Activated naive CD8-positive, alpha-beta T cell treated with anti-CD3 and anti-CD28 coated beads, Interleukin-2, amount 50 U/mL, for 16 hours (primary cell): ENCODE measurements at places on chromosomes 7 and 10.

- DNase-seq: no peak
These were observed 431.2 kb downstream of the RPS24 start for GRCh38 chr10:78464856-78465267.

DNA sequence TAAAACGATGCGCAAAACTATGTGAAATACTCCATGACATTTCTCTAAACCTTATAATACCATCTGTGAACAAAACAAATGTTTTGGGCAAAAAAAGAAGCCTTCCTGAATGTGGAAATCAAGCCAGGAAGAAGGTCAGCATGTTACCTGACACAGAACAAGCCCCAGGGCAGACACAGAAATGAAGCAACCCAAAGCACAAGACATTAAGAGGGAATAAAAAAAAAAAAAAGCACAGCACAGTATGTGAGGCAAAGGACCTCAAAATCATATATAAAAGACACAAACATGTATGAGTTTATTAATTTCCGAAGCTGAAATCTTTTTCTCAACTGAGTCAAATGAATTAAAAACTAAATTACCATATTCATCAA is 161.8 kb downstream of the SKIDA1 start:
- no peak for DNase-seq

GRCh38 chr10:108901781-108902618 is 1021.3 kb downstream of the XPNPEP1 start:
- DNase-seq: no peak

GRCh38 chr10:63573068-63573697 is 52.0 kb downstream of the REEP3 start:
- no peak for DNase-seq

GRCh38 chr7:1466524-1467271 is 7.4 kb upstream of the MICALL2 start:
- DNase-seq: no peak

GRCh38 chr10:27792216-27792615 is 46.6 kb upstream of the MKX start:
- DNase-seq: no peak

- no peak for DNase-seq
These were observed 2.3 kb downstream of the IGF2BP3 start for GRCh38 chr7:23467806-23468525.

- no peak for DNase-seq
These were observed 818.6 kb upstream of the IGFBP3 start for GRCh38 chr7:46739518-46740234.

- DNase-seq: no peak
These were observed 89.6 kb upstream of the ITGB1 start for GRCh38 chr10:33047655-33048054.

- DNase-seq: no peak
These were observed 21.5 kb upstream of the SMKR1 start for GRCh38 chr7:129480674-129481363.

- no peak for DNase-seq
These were observed 1.3 kb downstream of the PDZD8 start for GRCh38 chr10:117373823-117374505.

DNA sequence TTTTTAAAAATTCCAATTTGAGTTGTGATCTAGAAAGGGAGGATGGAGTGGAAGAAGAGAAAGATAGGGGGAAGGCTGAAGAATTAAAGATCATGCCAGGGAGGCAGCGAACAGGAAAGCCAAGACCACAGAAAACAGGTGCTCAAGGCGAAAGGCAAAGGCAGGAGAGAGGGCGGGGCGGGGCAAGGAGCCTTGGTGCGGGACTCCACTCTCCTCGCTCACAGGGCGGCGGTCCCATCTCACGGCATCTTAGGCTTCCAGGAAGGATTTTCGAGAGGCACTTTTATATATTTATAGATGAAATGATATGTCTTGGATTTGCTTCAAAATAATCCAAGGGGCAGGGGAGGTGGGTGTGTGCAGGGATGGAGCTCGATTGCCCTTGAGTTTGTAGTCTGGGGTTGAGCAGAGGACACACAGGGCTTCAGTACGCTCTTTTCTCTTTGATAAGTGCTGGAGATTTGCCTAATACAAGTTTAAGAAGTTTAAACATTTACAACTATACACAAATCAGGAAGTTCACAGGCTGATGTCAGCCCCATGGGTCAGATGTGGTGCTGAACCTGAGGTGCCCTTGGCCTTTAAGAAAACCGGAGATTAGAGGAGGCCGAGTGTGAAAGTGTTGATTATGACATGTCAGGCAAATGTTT is 161.1 kb downstream of the PRKAG2 start:
- DNase-seq: no peak

DNA sequence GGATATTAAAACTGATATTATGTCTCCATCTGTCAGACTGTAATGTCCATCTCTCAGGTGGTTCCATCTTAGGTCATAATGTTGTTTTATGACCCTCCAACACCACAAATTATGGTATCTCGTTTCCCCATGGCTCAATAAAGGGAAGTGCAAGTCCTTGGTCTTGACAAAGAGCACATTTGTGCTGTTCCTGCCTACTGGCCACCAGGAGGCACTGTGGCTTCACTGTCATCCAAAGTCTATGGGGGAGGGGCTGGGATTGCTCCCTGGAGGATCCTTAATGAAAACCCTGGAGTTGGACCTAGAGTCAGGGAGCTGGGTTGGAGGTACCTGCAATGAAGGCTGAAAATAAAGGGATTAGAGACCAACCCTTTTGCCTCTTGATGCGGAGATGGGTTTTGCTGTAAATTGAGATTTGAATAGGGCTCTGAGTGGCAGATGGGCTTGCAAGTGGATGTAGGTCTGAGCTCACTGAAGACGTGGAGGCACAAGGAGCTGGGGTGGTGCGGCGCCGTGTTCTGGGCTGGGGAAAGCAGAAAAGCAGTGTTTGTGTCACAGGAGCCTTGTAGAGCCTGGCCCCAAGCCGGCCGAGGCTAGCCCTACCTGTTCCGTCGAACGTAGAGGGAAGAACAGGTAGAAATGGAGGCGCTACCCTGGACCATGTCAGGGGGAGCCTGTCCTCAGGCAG is 180.5 kb upstream of the PRSS58 start:
- no peak for DNase-seq

DNA sequence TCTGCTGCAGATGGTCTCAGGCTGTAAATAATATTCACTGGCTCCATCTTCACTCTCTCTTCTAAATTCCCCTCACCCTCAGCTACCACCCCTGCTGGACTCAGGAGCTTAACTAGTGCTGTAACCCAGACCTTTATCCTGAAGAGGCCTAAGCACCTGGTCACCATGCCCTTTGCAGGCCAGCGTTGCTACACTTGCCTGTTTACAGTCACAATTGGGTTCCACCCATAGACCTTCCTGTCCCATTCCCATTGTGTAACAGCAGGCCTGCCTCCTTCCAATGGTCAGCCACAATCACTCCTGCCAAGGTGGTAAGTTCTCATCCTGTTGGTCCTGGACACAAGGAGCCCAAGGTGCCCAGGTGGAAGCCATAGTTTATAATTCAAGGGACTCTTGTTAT is 85.9 kb upstream of the IFRD1 start:
- no peak for DNase-seq

- no peak for DNase-seq
These were observed 21.5 kb upstream of the PPP3CB start for GRCh38 chr10:73517166-73517888.

GRCh38 chr10:26448706-26449435 is 10.7 kb downstream of the APBB1IP start:
- no peak for DNase-seq

DNA sequence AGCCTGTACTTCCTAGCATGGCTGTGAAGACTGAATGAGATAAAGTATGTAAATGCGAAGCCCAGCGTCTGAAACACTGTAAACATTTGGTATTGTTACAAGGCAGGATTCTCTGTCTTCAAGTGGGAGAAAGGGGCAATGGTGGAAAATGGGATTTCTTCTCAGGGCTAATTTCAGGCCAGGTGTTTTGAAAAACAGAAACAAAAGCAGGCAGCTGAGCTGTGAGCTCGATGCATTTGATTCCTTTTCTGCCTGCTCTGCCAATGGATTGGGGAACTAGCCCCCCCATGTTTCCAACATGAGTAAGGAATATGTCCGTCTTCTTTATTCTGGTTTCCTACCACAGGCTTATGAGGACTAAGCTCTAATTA is 732.1 kb upstream of the AUTS2 start:
- no peak for DNase-seq

GRCh38 chr7:88437132-88437531 is 130.4 kb upstream of the STEAP4 start:
- DNase-seq: no peak

GRCh38 chr10:127036987-127037386 is 131.8 kb downstream of the DOCK1 start:
- no peak for DNase-seq

DNA sequence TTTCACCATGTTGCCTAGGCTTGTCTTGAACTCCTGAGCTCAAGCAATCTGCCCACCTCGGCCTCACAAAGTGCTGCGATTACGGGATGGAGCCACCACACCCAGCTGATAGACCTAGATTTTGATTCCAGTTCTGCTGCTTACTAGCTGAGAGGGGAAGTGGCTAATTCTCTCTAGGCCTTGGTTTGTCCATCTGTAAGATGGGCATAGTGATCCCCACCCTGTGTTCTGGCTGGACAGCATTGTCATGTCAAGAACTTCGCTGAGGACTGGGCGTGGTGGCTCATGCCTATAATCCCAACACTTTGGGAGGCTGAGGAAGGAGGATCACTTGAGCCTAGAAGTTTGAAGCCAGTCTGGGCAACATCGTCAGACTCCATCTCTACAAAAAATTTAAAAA is 17.4 kb upstream of the CCL24 start:
- DNase-seq: no peak

DNA sequence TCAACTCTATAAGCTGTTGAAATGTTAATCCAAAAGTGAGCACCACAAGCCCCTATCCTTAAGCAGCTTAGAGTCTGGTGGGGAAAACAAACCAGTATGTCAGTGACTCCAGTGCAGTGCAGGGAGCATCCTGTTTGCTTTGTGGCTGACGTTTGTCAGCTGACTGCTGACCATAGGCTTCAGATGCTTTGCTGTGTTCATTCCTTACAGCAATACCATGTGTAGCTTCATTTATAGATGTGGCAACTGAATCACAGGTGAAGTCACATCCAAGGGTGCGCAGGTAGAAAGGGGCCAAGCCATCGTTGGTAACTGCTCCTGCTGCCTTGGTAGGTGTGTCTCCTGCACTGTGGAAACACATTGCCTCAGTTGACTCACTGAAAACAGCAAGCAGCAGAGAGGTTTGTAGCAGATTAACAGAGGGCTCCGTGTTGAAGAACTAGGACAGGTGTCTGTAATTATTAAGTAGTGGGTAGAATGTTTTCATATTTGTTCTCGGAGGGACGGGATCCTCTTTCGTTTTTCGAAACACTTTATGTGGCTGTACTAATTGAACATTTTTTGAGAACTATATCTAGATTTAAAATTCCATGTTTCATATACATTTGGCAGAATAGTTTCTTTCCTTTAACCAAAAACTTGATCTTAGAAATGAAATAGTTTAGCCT is 2.0 kb downstream of the INSIG1 start:
- no peak for DNase-seq

DNA sequence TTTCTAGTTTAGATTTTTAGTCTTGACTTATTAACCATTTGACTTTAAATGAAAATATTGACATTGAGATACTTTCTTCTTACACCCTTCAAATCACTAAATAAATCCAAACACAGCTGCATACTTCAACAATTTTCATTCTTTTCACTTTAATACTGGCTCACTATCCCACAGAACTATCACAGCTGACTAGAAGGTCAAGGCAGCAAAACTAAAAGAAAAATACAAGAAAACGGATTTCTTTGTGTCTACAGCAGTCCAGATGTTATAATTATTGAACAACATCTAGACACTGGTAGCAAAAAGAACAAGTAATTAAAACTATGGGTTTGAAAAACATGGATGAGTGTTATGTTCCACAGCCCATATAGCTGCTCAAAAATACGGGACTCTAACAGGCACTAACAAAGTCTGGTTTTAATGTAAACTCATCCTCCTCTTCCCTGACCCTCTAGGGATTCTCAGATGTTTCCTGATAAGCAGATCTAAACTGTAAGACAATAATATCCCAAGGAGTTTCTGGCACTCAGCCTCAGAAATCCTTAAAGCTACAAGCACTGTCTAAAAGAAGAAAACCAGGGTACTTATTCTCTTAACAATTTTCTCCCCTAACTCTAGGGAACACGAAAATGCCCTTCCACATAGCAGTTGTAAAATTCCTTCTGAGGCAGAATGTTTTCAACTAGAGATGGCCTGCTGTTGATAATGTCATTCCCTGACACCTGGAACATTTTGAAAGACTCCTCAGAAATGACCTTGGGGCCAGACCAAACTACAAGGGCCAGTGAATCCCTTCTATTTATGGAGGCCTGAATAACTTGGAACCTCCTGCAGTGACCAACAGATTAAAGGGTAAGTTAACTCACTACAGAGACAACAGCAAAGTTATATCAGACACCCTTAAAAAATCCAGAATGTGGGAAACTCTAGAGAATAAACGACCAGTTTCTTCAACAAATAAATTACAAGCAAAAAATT is 12.8 kb downstream of the DNMBP start:
- no peak for DNase-seq

- DNase-seq: no peak
These were observed 159.8 kb downstream of the PIP4K2A start for GRCh38 chr10:22554461-22555182.

DNA sequence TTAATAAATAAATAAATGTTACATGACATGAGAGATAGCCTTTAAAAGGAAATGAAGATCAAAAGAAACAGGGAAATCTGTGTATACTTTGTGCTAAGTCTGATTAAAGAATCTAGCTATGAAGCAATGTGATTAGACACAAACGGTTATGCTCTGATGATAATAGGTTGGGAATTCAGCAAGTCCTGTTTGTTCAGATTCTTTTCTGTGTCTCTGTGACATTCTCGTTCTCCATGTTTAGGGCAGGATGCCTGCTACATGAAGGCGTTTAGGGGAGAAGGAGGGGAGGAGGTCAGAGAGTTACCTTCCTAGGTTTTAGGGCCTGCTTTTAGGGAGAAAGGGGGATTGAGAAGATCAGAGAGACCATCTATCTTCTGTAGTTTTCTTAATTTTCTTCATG is 555.3 kb downstream of the DNAJB9 start:
- DNase-seq: no peak

DNA sequence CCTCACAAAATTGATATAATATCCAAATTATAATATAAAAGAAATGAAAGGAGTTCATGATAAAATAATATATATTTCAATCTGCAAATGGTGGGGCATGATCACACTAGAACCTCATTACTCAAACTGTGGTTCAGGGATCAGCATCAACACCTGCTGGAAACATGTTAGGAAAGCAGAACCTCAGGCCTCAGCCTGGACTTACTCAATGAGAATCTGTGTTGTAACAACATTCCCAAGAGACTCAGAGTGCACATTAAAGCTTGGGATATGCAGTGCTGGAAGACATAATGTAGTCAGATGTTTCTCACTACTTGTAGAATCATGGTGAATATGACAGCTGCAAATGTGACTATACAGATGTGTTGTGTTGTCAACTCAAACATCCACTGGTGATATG is 81.7 kb upstream of the ITPRID1 start:
- no peak for DNase-seq

- DNase-seq: no peak
These were observed 41.6 kb downstream of the SMNDC1 start for GRCh38 chr10:110263164-110263563.

DNA sequence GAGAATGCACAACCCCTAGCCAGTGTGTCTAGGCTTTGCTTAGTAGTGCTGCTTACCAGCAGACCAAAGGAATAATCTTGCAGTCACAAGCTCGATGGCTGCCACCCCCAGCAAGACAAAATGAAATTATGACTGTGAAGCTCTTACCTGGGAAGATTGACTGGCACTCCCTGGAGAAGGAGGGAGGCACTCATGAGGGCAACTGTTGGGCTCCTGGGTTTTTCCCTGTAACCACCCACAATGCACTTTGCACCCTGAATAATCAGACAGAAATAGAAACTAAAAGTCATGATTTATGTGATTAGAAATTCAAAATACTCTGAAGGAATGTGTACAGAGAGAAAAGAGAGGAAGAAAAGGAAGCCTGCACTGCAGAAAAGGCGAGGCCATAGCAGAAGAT is 144.3 kb upstream of the DGKB start:
- DNase-seq: no peak
